Jurkat, Clone E6-1 (cell line): ENCODE measurements at places on chromosomes 4 and X.

GRCh38 chr4:36041340-36041739 is 203.0 kb downstream of the ARAP2 start:
- no peak for DNase-seq

- DNase-seq = no peak
These were observed 6.9 kb downstream of the MSN start for GRCh38 chrX:65674204-65674893.

DNA sequence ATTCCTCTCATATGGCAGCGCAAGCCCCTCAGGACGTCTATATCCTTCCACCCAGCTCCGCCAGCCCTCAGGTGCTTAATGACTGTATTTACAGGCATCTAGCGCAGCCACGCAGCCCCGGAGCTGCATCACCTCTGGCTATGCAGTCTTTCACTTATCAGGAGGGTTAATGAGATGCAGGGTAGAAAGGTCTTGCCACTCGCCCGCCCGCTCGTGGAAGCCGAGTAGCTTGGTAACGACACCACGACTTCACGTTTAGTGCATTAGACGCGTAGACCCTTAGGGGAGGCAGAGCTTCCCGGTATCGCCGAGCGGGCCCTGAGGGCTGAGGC is 1.5 kb upstream of the SLC16A2 start:
- DNase-seq = no peak

DNA sequence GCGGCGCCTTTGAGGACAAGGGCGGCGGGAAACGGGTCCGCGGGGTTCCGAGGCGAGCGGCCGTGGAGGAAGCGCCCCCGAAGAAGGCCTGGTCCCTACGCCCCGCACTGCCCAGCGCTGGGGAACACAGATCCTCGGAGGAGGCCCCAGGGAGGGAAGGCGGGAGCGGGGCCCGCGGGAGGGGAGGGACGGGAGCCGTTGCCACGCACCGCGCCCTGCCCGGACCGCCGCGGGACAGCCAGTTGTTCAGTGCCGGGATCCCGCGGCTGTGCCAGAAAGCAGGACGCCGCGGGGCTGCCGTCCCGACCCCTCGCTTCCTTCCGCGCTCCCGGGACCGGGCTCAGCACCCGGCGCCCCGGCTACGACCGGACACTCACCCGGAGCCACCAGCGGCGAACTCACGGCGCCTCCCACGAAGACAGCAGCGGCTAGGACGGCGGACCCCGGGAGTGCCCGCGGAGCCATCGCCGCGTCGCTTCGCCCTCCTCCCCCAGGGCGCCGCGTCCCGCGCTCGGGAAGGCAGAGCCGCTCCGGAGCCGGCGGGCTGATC is 278 bp downstream of the RELL1 start:
- DNase-seq = no peak

DNA sequence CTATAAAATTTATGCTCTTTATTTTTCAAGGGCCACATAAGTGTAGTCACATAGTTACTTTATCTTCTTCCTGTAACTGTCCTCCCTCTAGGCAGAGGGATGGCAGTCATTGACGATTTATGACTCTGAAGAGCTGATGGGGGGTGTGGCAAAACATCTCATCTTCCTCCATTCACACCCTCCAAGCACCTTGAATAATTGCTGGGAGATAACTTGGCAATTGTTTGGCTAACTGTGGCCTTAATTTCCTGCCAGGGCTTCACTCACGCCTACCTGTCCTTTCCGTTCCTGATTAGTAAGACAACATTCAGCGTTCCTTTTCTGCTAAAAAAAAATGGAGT is 329.2 kb downstream of the ARHGAP10 start:
- no peak for DNase-seq

DNA sequence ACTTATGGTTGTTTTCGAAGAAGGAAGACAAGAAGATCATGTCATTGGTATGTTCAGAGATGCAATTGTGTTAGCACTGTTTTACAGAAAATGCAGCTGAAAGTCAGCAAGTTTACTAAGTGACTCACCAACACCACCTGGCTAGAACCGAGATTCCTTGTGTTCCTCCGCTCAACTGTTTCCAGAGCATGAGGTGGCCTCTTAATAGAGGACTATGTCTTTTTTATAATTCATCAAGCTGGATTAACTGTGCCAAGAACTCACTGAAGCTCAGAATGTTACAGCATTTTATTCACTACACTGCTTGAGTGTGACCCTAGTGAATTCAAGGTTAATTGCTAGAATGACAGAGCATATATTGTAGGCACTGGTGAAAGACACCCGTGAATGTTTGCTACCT is 1573.5 kb upstream of the TENM3 start:
- DNase-seq = no peak

- DNase-seq = no peak
These were observed 130.8 kb downstream of the ZAR1 start for GRCh38 chr4:48620831-48621230.

DNA sequence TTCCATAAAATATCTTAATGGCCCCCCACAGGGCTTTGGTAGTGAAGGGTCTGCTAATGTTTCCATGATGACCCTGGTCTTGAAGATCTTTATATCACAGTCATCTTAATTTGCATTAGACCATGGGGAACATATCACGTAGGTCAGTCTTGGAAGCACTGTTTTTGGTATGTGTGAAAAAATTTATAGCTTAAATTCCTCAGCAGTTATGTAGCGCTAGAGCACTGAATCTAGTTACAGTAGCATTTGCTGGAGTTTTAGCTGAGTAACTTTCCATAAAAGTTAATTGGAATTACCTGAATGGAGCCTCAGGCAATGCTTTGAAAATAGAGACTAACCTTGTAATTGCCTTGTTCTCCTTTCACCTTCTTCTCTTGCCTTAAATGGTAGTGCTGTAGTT is 648.8 kb downstream of the IQCM start:
- DNase-seq = no peak

- DNase-seq = no peak
These were observed 243.3 kb downstream of the FSTL5 start for GRCh38 chr4:161920304-161921052.

GRCh38 chr4:105050896-105051295 is 95.8 kb upstream of the TET2 start:
- DNase-seq = no peak
